ENCODE measurements at places on chromosomes 16 and 17.

- no peak for DNase-seq
These were observed 32.7 kb upstream of the SCNN1B start for GRCh38 chr16:23269248-23269953.

- DNase-seq, result no peak
These were observed 13.2 kb upstream of the MRTFB start for GRCh38 chr16:14057878-14058382.

GRCh38 chr16:81661082-81661481 lies 118.0 kb upstream of the PLCG2 start:
- DNase-seq, result no peak

DNA sequence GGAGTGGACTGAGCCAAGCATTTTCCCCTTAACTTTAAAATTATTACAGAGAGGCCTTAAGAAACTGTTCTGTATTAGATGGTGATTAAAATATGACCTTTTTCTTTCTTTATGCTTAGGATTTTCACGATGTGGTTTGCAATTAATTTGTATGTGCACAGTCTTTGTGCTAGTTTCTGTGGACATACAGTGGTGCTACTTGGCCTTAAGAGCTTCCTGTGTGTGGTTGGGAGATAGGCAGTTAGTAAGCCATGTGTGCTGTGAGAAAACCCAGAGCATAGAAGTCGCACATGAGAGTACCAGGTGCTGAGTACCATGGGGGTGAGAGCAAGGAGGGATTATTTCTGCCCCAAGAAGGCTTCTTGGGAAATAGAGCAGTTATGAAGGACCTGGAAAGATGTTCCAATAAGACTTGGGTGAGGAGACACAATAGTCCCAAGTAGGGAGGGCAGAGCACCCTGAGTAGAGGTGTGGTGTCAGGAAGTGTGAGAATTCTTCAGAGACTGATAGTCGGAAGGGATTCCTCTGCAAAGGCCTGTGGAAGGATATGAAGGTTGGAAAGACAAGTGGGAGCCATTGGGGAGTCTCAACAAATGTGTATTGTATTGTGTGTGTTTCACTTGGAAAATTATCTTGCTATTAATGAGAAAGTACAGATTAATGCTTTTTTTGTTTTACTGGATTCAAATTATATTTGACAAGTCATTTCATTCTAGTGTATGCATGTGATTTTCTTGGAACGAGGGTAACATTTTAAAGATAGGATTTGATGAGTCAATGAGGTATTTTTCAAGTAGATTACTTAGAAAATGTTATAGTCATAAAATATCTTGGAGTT lies 239.9 kb downstream of the PRKCA start:
- DNase-seq, result no peak

- DNase-seq, result no peak
These were observed 140.3 kb downstream of the SLC39A11 start for GRCh38 chr17:72952220-72952619.

DNA sequence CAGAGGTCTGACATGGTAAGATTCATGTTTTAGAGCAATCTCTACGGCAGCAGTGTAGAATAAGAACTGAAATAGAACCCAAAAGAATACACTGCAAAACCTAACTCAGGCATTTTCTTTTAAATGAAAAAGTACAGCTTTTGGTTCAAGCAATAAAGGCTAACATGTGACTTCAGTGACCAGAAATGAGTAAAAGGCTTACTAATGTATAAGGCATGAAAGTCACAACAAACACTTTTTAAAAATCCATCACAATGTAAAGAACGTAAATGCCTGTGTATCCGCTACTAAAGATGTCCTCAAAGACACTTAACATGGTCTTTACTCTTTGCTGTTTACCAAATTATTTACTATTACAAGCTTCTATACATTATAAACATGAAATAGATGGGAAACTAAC lies 16.6 kb downstream of the KIAA0753 start:
- no peak for DNase-seq
